ENCODE measurements at places on chromosomes 12 and 14. TPM values are rescaled to one million over a fixed set of nuclear protein-coding genes. Genes with fewer than 3 reads are reported as not detected.

- no peak overlapping the region for H3K4me3 ChIP-seq
- H3K36me3 ChIP-seq, result no peaks in the 10 kb centered on the region
- no peaks in the 10 kb centered on the region for H3K4me1 ChIP-seq
- H3K27me3 ChIP-seq, result no peaks in the 10 kb centered on the region
- no peak overlapping the region for H3K27ac ChIP-seq
- no peak for DNase-seq
Observed at GRCh38 chr14:19800282-19801117, 3.1 kb upstream of the OR4N2 start.

GRCh38 chr12:99334285-99335056, 313.1 kb upstream of the GARIN6 start:
- H3K4me1 ChIP-seq, result no peaks in the 10 kb centered on the region
- DNase-seq, result no peak
- H3K27ac ChIP-seq, result no peak overlapping the region
- no peaks in the 10 kb centered on the region for H3K27me3 ChIP-seq
- no peak overlapping the region for H3K4me3 ChIP-seq
- no peaks in the 10 kb centered on the region for H3K36me3 ChIP-seq

DNA sequence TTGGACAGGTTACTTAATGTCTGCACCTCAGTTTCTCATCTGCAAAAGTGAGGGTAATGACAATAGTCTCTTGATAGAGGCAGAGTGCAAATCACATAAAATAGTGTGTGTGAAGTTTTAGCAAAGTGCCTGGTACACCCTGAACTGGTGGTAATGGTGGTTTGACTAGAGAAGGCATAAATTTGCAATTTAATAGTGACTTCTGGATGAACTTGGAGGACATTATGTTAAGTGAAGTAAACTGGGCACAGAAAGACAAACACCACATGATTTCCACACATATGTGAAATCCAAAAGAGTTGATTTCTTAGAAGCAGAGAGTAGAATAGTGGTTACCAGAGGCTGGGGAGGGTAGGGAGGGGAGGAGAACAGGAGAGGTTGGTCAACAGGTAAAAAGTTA, 54.8 kb upstream of the FUT8 start:
- H3K36me3 ChIP-seq, result peaks cover 43% of the 10 kb centered on the region
- H3K4me3 ChIP-seq, result no peak overlapping the region
- no peaks in the 10 kb centered on the region for H3K27me3 ChIP-seq
- H3K27ac ChIP-seq, result peak overlapping the region; percentile 74
- peaks cover 49% of the 10 kb centered on the region for H3K4me1 ChIP-seq

- DNase-seq, result peak; percentile 82
- peaks cover 30% of the 10 kb centered on the region for H3K36me3 ChIP-seq
- H3K4me3 ChIP-seq, result peak within 1 kb of the TSS; percentile 86
- H3K4me1 ChIP-seq, result peaks cover 46% of the 10 kb centered on the region
- H3K27me3 ChIP-seq, result no peaks in the 10 kb centered on the region
- H3K27ac ChIP-seq, result peak within 1 kb of the TSS; percentile 96
Observed at GRCh38 chr14:102776761-102777710, at the start of gene TRAF3. Gene TRAF3, plus strand, starts transcription at chr14:102777449. Its CDS starts 92,753 bp downstream, at chr14:102870202.

- peaks cover 5% of the 10 kb centered on the region for H3K36me3 ChIP-seq
- DNase-seq, result no peak
- H3K27ac ChIP-seq, result no peak overlapping the region
- H3K27me3 ChIP-seq, result peaks cover 4% of the 10 kb centered on the region
Observed at GRCh38 chr12:11967376-11968047, 103.2 kb upstream of the BCL2L14 start.

- H3K4me1 ChIP-seq, result peaks cover 5% of the 10 kb centered on the region
- H3K36me3 ChIP-seq, result no peaks in the 10 kb centered on the region
- no peak for DNase-seq
- H3K27ac ChIP-seq, result no peak overlapping the region
- peaks cover 49% of the 10 kb centered on the region for H3K27me3 ChIP-seq
Observed at GRCh38 chr12:51869931-51870330, 18.0 kb upstream of the ANKRD33 start.

BBOF1 gene
- 0.23 TPM for total RNA-seq

DNA sequence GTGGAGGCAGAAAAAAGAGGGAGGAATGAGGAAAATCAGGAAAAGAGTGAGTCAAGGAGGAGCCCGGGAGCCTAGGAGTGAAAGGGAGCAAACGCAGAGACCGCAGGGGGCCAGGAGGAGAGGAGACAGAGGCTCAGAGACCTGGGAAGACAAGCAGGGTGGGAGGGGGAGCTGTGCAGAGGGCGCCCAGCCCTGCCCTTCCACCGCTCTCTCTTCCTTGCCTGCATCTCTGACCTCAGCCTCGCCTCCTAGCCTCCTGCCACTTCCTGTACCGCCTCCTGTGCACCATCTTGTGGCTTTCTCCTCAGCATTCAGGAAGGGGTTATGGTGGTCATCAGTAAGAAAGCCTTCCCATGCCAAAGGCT, 1.3 kb downstream of the CLSTN3 start:
- H3K27me3 ChIP-seq, result no peaks in the 10 kb centered on the region
- H3K4me3 ChIP-seq, result peak overlapping the region; percentile 98
- H3K4me1 ChIP-seq, result peaks cover 28% of the 10 kb centered on the region
- DNase-seq, result peak; percentile 43
- peak overlapping the region; percentile 93 for H3K27ac ChIP-seq

- H3K4me1 ChIP-seq, result no peaks in the 10 kb centered on the region
- no peak overlapping the region for H3K27ac ChIP-seq
- no peak overlapping the region for H3K4me3 ChIP-seq
- peaks cover 3% of the 10 kb centered on the region for H3K27me3 ChIP-seq
- DNase-seq, result no peak
Observed at GRCh38 chr14:97164021-97164420, 366.8 kb downstream of the VRK1 start.

LRP10 gene
- total RNA-seq, result 38.9 TPM

PMEL gene
- 0.32 TPM for total RNA-seq

GRCh38 chr12:94457311-94457710, 2.4 kb downstream of the CEP83 start:
- no peak for DNase-seq
- peaks cover 31% of the 10 kb centered on the region for H3K4me1 ChIP-seq
- peaks cover 62% of the 10 kb centered on the region for H3K36me3 ChIP-seq
- peak overlapping the region; percentile 66 for H3K27ac ChIP-seq
- peaks cover 2% of the 10 kb centered on the region for H3K27me3 ChIP-seq
- H3K4me3 ChIP-seq, result peak overlapping the region; percentile 66

GRCh38 chr14:105450864-105451720, 23.5 kb upstream of the CRIP2 start:
- H3K27me3 ChIP-seq, result no peaks in the 10 kb centered on the region
- peaks cover 1% of the 10 kb centered on the region for H3K4me1 ChIP-seq
- DNase-seq, result no peak
- no peak overlapping the region for H3K4me3 ChIP-seq

GRCh38 chr14:61444215-61444768, 122.9 kb downstream of the PRKCH start:
- peak overlapping the region; percentile 40 for H3K4me3 ChIP-seq
- H3K36me3 ChIP-seq, result peaks cover 57% of the 10 kb centered on the region
- DNase-seq, result peak; percentile 65
- H3K27ac ChIP-seq, result peak overlapping the region; percentile 89

KRT79 gene
- total RNA-seq, result not detected

- no peak overlapping the region for H3K27ac ChIP-seq
- no peaks in the 10 kb centered on the region for H3K36me3 ChIP-seq
- H3K4me3 ChIP-seq, result no peak overlapping the region
- H3K4me1 ChIP-seq, result peaks cover 1% of the 10 kb centered on the region
- H3K27me3 ChIP-seq, result no peaks in the 10 kb centered on the region
Observed at GRCh38 chr12:101891462-101891971, 14.1 kb downstream of the DRAM1 start.

DNA sequence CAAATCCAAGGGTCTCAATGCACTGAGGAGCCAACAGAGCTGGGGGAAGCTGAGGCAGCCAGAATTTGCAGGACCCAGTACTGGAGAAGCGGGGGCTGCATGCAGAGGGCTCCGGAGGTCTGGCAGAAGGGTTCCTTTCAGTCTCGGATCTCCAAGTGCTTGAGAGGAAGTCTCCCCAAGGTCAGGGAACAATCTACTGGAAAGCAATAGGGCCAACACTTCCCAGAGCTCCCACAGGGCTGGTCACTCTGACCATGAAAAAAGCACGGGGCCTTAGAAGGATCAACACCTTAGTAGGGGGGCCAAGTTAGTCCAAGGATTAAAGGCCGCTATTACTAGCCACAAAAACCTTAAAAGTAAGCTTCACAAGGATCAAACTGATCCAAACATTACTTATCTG, 31.7 kb downstream of the SPPL3 start:
- no peak overlapping the region for H3K27ac ChIP-seq
- H3K36me3 ChIP-seq, result peaks cover 11% of the 10 kb centered on the region
- peaks cover 27% of the 10 kb centered on the region for H3K4me1 ChIP-seq
- H3K4me3 ChIP-seq, result no peak overlapping the region

TCL1B gene
- not detected for total RNA-seq

BDKRB2 gene
- not detected for total RNA-seq

- H3K36me3 ChIP-seq, result peaks cover 18% of the 10 kb centered on the region
- H3K4me1 ChIP-seq, result peaks cover 18% of the 10 kb centered on the region
Observed at GRCh38 chr12:53504004-53504920, 3.0 kb downstream of the NPFF start.

DNA sequence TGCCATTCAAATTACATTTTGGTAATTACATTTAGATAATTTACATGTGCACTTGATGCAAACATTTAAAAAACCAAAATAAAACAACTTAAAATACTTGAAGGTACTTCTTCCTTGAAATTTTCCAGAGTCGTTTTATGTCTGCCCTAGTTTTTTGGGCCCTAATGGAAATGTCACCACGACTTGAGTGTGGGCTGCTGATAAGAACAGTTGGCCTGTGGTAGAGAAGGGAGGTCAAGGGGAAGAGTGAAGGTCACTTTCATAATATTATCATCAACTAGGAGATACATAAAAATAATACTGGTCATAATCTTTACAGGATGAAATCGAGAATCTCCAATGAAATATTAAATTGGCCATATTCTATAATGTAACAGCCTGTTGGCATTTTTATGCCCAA, 23.1 kb downstream of the ZDHHC17 start:
- peaks cover 9% of the 10 kb centered on the region for H3K36me3 ChIP-seq
- no peak overlapping the region for H3K4me3 ChIP-seq
- peaks cover 11% of the 10 kb centered on the region for H3K4me1 ChIP-seq
- H3K27ac ChIP-seq, result no peak overlapping the region

DNA sequence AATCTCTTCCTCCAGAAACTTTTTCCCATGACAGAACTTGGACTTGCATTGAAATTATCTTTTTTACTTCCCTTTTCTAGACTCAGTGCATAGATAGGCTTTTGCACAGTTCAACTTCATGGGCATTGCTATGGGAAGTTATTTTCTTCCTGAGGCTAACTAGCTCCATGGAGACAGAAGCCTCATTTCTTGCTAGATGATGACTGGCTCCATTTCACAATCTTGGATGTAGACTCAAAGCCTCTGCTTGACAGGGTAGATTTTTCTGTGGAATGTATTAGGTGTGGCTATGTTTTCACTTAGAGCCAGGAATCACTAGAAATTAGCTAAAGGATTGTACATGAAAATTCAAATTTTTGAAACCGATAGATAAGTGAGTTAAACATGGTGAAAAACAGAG, 884.1 kb upstream of the MGAT4C start:
- no peaks in the 10 kb centered on the region for H3K4me1 ChIP-seq
- no peak for DNase-seq
- no peaks in the 10 kb centered on the region for H3K27me3 ChIP-seq
- no peaks in the 10 kb centered on the region for H3K36me3 ChIP-seq

DNA sequence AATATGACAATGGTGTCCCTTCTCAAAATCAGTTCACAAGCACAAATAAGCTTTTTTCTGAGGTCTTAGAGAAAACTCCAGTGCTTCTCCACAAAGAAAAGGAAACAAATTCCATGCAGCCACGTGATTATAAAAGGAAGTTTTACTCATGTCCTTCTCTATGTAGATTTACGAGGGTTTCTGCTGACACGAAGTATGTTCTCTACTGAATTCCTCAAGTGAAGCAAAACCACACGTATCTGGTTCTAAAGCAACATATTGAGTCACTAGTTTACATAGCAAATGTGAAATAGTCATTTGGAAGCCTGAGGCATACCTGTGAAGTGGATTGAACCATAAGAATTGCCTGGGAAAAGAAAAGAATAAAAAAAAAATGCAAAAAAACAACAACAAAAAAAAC, 31.9 kb downstream of the BMP4 start:
- no peak for DNase-seq
- no peak overlapping the region for H3K4me3 ChIP-seq
- H3K27me3 ChIP-seq, result peaks cover 2% of the 10 kb centered on the region
- no peaks in the 10 kb centered on the region for H3K36me3 ChIP-seq

NUDT4 gene
- total RNA-seq, result 93.9 TPM

SNW1 gene
- 114 TPM for total RNA-seq

BMP4 gene
- not detected for total RNA-seq

- DNase-seq, result no peak
- no peaks in the 10 kb centered on the region for H3K4me1 ChIP-seq
- no peak overlapping the region for H3K4me3 ChIP-seq
Observed at GRCh38 chr12:127516467-127516866, 750.5 kb upstream of the TMEM132C start.

LRP1-AS gene
- not detected for total RNA-seq

DNA sequence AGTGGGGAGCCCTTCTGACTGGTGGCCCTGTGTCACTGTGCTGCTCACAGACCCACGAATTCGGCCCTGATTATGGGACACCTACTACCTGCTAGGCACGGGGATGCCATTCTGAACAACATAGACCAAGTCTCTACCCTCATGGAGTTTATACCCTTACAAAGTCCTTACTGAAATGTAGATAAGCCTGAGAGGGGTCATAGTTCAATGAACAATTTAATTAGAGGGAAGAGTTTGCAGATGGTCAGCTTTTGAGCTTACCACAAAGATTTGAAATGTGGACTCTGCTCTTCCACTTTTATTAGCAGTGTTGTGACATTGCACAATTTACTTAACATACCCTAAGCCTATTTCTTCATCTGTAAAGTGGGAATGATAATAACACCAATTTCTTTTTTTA, 161.1 kb downstream of the MYRFL start:
- no peaks in the 10 kb centered on the region for H3K36me3 ChIP-seq
- H3K4me3 ChIP-seq, result no peak overlapping the region
- no peak overlapping the region for H3K27ac ChIP-seq

GRCh38 chr12:127429551-127430285, 837.3 kb upstream of the TMEM132C start:
- no peaks in the 10 kb centered on the region for H3K27me3 ChIP-seq
- H3K27ac ChIP-seq, result no peak overlapping the region
- DNase-seq, result no peak
- no peak overlapping the region for H3K4me3 ChIP-seq
- no peaks in the 10 kb centered on the region for H3K4me1 ChIP-seq

NTF3 gene
- not detected for total RNA-seq
